ENCODE measurements at places on chromosomes 13 and 19.

DNA sequence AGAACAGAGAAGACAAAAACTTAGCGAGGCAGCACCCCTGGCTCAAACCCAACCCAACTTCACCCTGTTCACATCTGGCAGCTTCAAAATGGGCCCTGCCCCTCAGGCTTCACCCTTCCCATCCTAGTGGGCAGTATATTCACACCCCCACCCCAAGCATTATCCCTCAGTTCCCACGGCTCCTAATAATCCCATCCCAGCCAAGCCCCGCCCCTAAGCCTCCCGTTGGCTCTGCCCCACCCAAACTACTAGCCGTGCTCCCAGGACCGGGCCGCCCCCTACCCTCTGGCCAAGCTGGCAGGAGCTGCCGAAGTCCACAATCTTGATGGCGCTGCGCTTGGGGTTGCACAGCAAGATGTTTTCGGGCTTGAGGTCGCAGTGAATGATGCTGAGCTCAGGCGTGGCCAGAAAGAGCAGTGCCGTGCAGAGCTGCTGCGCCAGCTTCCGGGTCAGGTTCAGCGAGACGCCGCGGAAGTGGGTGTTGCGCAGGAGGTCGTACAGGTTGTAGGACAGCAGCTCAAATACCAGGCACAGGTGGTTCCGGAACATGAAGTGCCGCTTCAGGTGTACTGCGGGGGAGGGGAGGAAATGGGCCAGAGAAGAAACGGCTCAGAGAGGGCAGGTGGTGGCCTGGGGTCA, 5.8 kb downstream of the DYRK1B start:
- DNase-seq = peak; percentile 60

DNA sequence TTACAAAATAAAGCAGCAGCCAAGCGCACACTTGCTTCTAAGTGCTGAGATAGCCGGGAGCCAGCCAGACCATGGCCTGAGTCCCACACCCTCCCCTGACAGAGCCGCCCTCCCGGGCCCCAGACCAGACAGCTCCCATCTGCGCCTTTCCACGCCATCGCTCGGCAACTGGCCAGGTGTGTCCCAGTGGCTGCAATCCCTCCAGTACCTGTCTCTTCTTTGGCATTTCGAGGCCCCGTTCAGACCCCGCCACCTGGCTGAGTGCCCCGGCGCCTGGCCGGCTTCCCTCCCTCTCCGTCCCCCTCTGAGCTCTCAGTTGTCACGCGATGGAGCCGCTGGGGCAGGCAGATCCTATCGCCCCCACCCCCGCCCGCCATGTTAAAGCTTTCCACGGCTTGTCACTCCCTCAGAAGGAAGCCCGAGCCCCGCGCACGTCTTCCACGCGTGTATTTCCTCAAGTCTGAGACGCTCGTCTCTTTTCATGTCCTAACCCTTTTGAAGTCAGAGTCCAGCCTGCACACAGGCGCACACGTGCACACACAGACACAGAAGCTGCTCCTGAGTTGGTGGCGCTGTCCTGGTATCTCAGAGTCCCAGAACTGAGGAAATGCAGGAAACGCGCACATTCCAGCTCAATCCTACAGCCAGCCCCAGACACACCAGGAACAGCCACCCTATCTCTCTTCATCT, 7.9 kb downstream of the MLLT1 start:
- DNase-seq = no peak

GRCh38 chr13:105740739-105741138, 794.7 kb downstream of the EFNB2 start:
- DNase-seq = no peak

DNA sequence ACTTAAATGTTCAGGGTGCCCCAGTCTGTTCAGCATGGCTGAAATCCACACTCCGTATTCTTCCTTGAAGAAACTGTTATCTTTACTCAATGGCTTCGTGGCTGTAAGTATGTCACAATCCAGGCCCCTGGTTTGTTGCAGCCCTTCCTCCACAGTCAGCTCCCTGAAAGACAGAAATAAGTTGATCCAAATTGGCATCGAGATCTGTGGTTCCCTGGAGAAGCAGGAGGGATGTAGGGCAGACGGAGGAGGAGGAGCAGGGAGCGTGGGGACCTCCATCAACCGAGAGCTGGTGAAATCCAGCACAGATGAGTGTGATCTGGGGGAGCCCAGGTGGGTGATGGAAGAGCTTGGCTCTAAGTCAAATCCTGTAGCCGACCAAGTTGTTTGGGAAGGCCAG, 304 bp downstream of the TSPAN16 start:
- no peak for DNase-seq

GRCh38 chr13:97948041-97948440, 5.4 kb upstream of the IPO5 start:
- DNase-seq = no peak

GRCh38 chr13:106560821-106561220, 7.1 kb downstream of the ARGLU1 start:
- no peak for DNase-seq

GRCh38 chr19:7153022-7153421, 83.5 kb downstream of the ZNF557 start:
- no peak for DNase-seq

- DNase-seq = no peak
Observed at GRCh38 chr19:8116437-8117293, 32.7 kb downstream of the FBN3 start.

GRCh38 chr13:113083402-113084061, 22.1 kb upstream of the F7 start:
- DNase-seq = no peak

- no peak for DNase-seq
Observed at GRCh38 chr13:21910546-21910945, 239.7 kb downstream of the FGF9 start.

- no peak for DNase-seq
Observed at GRCh38 chr13:71851498-71852409, 15.2 kb downstream of the DACH1 start.

DNA sequence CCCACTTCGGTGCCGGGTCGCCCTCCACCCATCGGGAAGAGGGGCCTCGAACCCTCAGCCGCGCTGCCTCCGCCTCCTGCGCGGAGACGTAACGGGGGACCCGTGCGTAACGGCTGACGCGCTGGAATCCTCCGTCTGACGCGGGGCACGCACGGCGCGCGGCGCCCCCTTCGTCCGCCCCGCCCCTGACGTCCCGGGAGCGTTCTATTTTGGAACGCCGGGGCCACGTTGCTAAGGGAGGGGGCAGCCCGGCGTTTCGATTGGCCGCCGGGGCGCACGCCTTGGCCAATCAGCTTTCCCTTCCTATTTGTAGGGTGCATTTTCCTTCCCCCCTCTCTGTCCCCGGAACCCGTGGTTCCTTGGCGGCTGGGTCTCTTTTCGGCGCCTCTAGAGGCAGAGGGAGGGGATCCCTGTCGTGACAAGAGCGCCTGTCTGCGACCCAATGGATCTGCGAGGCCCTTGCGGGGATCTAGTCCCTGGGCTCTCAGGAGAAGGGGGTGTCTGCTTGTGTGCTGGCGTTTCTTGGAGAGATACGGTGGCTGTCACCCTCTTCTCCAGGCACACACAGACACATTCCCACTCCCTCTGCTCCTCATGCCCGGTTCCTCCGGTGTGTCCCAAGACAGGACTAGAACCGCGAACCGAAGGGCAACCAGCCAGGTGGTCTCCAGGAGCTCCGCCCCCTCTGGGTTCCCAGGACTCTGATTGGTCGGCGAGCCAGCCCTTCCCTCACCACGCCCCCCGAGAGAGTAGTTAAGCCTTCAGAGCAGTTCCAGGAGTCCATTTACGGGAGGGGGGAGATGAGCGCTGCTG, 1.5 kb downstream of the FOSB start:
- DNase-seq = peak; percentile 93

DNA sequence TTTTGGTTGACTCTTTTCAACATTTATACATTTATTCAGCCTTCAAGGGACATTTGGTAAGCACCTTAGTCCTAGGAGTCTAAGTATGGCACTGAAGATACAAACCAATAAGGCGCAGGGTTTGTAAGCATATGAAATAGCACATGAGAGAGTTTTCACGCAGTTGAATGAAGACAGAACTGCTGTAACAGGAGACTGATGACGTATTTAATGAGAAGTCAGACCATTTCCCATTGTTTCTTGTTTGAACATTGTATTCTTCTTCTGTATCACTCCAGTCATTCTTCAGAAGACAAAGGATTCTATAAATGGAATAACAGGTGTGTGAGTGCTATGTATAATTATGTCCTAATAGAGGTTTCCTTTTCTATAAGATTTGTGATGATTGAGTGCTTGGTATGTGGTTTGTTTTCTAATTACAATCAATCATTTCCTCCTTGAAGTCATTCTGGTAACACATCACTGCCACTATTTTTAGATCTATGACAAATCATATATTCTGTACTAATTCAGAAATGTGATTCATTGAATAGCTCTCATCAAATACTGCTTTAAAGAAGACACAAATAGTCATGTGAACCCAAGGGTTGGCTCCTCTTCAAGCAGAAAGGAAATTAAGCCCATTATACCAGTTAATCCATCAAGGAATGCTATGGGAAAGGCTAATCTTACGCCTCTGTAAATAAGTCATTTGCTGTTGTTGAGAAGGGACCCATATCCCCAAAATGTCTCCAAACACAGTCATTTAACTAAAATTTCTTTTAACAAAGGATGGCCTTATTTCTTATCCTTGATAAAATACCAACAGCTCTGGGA, 222.8 kb upstream of the NBEA start:
- DNase-seq = no peak

DNA sequence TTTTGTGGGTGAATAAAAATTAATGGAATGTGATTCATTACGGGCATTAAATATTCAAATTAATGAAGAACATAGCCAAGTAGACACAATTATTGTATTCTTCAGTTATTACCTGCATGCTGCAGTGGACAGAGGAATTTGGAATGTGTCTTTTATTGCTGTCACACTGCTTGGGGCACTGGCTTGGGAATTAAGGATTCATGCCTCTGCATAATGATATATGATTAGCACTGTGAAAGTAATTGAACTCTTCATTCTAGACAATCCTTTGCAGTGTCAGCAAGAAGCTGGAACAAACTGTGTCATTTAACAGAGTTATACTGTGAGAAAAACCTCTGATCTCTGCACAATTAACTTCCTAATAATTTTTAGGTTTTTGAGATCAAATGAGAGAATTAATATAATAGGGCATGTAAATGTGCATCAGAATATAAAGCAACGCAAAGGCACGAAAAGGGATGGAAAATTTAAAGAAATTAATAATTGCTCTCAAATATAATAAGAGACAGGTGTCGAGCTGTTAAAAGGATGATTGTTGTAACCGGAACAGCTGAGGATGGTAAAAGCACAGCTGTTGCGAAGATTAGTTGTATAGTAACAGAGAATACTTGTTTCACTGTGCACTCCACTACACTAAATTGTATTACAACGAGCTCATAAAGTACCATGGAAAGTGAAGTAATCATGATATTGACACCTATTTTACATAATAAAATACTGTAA, 235.1 kb upstream of the MIR17HG start:
- no peak for DNase-seq

GRCh38 chr19:34502582-34503411, 21.2 kb downstream of the WTIP start:
- DNase-seq = no peak

GRCh38 chr13:69600811-69601210, 506.8 kb upstream of the ATXN8OS start:
- DNase-seq = no peak

DNA sequence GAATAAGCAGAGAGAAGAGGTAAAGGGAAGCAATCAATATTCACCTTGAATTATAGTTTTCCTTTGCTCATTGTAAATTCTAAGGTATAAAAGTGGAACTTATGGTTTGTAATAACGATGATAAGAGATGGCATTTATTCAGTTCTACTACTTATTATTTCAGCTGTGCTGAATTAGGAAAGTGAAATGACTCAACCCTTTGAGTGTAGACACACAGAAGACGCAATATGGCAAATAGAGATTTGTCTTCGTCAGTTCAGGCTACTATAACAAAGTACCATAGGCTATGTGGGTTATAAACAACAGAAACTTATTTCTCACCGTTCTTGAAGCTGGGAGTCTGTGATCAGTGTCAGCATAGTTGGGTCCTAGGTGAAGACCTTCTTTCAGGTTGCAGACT, 713.0 kb upstream of the PCDH9 start:
- no peak for DNase-seq

GRCh38 chr13:20414546-20415305, 110.9 kb downstream of the CRYL1 start:
- DNase-seq = no peak

- no peak for DNase-seq
Observed at GRCh38 chr13:61286148-61286745, 129.4 kb downstream of the PCDH20 start.
